Stimulated activated CD8-positive, alpha-beta memory T cell treated with anti-CD3 and anti-CD28 coated beads, Interleukin-7, amount 100 ng/mL, for 4 hours (primary cell): ENCODE measurements at places on chromosomes 11 and 22.

- no peak for DNase-seq
These were observed 12.4 kb downstream of the TRIM6 start for GRCh38 chr11:5608808-5609207.

DNA sequence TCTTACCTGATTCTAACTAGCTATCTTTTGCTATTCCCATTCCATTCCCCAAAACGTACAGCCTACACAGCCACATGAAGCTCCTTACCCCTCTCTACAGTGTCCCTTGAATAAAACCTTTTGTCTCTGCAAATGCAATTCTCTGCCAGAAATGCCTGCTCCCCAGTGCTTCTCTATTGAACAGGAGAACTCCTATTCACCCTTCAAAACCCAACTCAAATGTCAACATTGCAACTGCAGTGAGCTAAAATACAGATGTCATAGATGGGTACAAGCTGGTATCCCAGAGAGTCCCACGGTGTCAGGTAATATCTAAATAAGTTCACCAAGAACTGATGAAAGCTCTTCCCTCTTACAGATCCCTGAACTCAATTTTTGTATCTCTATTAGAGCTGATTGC is 421.7 kb downstream of the INSC start:
- DNase-seq: no peak

DNA sequence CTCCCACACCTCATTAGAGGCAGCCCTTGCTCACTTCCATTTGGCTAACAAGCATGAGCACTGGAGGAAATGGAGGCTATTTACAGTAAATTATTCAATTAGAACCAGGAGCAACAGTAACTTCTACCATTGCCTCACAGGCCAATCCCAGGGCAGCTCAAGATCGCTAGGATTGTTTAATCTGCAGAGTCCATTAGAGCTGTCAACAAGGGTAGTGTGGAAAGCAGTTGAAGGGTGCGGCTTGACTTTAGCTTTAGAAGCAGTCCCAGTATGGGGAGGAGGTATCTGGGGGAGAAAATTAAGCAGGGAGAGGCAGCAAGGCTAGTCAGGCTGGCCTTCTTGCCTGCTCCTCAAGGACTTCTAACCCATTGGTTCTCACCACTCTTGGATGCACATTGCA is 38.3 kb upstream of the CYP2R1 start:
- no peak for DNase-seq

GRCh38 chr22:22196018-22196533 is 48.5 kb upstream of the VPREB1 start:
- no peak for DNase-seq

GRCh38 chr11:35275786-35276170 is 136.8 kb downstream of the CD44 start:
- no peak for DNase-seq

DNA sequence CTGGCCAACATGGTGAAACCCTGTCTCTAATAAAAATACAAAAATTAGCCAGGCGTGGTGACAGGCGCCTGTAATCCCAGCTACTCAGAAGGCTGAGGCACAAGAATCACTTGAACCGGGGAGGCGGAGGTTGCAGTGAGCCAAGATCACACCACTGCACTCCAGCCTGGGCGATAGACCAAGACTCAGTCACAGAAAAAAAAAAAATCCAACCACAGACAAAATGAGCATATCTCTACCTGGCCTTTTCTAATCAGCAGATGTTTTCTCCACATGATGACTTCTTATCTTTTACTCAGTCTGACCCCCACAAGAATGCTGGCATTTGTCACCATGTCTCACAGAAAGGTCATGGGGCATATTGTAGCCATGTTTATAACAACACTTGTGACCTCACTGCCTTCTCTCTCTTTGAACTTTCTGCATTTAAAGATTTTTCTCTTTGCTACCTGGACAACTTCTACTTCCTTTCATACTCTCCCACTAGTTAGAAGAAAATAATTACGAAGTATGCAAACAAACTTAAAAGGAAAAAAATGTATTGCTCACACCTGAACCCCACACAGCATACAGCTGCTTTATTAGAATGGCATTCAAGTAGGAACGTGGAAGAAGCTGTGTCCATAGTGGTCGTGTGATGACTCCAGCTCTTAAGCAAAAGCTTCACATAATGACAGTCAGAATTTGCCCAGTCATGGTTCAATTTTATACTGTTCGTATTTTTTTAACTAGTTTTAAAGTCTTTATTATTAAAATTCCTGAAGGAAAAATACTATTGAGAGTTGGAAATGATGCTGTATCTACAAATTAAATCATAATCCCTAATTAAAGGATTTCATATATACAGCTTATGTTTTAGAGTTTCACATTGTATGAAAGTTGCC is 65.4 kb downstream of the ZC3H12C start:
- DNase-seq: no peak

GRCh38 chr11:119388103-119388502 is 6.6 kb upstream of the USP2 start:
- no peak for DNase-seq

DNA sequence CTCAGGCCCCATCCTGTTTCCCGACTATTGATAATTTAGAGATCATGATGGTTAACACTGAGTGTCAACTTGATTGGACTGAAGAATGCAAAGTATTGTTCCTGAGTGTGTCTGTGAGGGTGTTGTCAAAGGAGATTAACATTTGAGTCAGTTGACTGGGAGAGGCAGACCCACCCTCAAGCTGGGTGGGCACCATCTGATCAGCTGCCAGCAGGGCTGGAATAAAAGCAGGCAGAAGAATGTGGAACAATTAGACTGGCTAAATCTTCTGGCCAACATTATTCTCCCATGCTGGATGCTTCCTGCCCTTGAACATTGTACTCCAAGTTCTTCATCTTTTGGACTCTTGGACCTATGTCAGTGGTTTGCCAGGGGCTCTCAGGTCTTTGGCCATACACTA is 1170.0 kb upstream of the CNTN5 start:
- DNase-seq: no peak

GRCh38 chr11:86745571-86745970 is 54.8 kb upstream of the PRSS23 start:
- no peak for DNase-seq

- DNase-seq: no peak
These were observed 33.4 kb downstream of the PPARA start for GRCh38 chr22:46183733-46184132.

DNA sequence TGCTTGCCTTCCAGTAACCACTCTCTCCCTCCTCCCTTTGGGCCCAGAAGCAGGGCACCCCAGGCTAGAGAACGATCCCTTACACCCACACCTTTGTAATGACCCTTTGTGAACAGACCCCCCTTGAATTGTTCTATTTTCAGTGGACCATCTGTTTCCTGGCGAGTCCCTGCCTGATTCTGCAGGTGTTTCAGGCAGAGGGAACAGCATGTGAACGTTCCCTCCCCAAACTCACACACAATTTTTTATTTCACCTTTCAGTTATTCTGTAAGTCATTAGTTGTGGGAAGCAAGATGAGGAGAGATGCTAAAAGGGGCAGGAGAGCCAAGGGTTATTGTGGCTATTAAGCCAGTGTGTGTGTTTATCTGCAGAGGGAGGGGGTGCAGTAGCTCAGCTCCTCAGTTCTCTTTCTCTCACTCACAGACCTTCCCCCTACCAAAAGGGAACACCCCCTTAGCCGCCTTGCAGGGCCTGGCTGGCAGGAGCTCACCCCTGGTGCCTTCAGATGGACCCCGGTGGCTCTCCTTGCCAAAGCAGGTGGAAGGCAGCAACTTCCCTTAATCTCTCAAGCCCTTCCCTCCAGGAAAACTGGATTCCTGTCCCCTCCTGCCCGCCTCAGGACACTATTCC is 64.8 kb upstream of the SPON1 start:
- DNase-seq: no peak

GRCh38 chr22:44371741-44372525 is 59.2 kb upstream of the SHISAL1 start:
- DNase-seq: no peak

- DNase-seq: no peak
These were observed 11.3 kb downstream of the CECR2 start for GRCh38 chr22:17380359-17381087.

DNA sequence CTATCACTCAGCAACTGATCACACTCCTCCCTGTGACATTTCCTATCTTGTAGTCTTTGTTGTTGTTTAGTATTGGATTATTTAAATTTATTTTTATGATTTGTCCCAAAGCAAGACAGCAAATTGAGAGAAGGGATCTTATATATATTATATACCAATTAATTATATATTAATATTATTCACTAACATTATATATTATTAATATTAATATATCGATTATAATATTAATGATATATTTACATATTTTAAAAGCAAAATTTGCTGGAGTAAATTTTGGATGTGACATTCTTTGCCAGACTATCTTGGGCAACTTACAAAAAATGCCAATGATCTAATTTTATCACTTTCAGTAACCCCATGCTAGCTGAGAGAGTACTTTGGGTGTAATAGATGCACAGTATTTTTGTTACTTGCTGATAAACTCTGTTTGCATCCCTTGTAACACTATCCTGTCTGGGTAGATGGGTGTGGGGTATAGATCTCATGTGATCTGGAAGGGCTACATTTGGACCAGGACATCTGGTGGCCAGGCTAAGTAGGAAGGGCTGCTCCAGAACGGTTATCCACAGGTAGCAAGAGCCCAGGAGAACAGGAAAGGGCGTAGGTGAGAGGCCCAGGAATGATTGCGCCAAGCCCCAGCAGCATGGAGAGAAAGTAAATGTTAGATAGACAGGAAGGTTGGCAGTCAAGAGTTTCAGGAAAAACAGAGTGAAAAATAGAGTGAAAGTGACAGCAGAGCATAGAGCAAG is 608.6 kb upstream of the KIRREL3 start:
- no peak for DNase-seq

- no peak for DNase-seq
These were observed 33.0 kb downstream of the MOB2 start for GRCh38 chr11:1453611-1454034.

GRCh38 chr11:75831915-75832502 is 17.0 kb downstream of the UVRAG start:
- no peak for DNase-seq

DNA sequence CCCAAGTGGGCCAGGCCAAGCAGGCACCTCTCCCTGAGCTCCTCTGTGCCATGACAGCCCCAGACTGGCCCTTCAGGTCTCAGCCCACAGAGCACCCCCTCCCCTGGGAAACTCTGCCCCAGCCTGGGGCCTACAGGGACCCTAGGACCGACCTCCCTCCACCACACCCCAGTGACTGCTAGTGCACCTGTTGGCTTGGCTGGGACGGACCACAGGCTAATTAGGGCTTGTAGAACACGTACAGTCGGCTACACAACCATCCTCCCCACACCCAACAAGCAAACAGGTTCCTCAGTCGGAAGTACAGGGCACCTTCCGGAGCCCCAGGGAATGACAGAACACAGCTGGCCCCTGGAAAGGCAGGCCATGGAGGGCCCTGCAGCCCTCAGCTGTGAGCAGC is 4.3 kb downstream of the SBF1 start:
- DNase-seq: no peak

DNA sequence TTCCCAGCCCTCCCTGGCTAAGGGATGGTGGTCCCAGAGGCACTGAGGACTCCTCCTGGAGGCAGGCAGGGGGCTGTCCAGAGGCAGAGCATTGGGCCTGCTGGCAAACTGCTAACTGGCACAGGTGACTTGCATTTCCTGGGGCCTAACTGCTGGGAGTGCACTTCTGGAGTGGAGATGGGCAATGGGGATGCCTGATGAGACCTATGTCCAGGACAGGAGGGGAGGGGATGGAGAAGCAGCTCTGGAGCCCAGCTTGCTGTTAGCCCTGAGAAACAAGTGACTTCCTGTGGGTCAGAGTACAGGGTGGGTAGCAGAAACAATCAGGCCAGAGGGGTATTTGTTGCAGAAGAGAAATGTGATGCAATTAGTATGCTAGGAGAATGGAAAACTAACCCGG is 253.2 kb downstream of the ST3GAL4 start:
- no peak for DNase-seq

GRCh38 chr11:61142424-61142823 is 18.8 kb downstream of the VPS37C start:
- no peak for DNase-seq

- DNase-seq: no peak
These were observed 1.1 kb upstream of the RAC2 start for GRCh38 chr22:37244922-37245722.

- DNase-seq: no peak
These were observed 16.9 kb downstream of the MRGPRG start for GRCh38 chr11:3201677-3202181.

DNA sequence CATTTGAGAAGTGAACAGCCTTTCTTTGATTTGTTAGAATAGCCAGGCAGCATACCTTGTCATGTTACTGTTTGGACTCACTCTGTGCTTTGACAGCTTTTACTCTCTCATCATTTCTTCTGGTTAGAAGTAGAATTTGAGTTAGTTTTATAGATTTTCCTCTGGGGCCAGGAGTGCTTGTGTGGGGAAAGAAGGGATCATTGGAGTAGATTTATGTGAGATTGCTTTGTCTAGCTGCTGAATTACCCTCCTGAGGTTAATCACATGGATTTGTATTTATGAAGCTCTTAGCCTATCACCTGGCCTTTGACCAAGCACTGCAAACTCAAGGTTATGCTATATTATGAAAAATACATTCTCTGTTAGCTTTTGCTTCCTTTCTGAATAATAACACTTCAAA is 54.3 kb downstream of the SWAP70 start:
- no peak for DNase-seq

DNA sequence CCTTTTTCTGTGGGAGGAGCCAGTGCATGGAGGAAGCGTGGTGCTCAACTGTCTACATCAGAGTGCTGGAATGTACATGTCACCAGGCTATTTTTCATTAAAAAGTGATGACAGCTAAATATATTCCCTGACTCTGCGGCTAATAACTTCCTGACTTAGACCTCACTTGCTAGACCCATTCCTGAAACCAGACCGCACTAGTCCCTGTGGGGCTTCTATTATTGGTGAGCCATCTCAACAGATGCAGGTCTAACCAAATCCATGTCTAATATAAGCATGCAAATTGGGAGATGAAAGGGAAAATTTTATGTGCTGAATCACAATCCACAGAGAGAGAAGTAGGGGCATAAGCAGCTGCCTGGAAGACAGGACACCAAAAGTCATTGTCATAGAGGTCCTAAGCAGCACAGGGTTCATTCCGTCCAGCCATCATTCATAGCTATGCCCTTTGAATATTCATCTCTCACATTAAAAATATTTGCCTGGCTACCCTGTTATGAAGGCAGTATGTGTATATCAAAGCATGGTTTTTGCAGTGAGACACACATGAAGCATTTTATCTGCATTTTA is 110.9 kb upstream of the BLID start:
- no peak for DNase-seq

DNA sequence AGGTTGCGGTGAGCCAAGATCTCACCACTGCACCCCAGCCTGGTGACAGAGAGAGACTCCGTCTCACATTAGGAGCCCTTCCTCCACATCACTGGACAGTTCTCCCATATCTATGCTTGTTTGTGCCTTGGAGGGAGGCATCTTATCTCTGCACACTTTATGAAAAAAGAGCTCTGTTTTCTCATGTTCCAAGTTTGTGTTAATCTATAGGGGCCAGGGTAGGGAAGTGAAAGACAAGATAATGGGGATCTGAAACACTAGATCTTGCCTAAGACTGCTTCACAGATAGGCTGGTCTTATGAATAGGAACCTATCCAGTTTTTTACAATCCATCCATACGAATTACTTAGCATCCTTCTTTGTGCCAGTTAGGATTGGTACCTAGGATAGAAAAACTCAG is 17.1 kb downstream of the OR6Q1 start:
- DNase-seq: no peak
